ENCODE measurements at places on chromosomes 1 and 21.
A peak's percentile ranks its signal among the peaks of the same experiment; 100 is the strongest.

GRCh38 chr1:197399755-197400521, 131.9 kb downstream of the CRB1 start:
- no peak for DNase-seq

- no peak for DNase-seq
Observed at GRCh38 chr21:42846221-42846620, 33.1 kb downstream of the WDR4 start.

DNA sequence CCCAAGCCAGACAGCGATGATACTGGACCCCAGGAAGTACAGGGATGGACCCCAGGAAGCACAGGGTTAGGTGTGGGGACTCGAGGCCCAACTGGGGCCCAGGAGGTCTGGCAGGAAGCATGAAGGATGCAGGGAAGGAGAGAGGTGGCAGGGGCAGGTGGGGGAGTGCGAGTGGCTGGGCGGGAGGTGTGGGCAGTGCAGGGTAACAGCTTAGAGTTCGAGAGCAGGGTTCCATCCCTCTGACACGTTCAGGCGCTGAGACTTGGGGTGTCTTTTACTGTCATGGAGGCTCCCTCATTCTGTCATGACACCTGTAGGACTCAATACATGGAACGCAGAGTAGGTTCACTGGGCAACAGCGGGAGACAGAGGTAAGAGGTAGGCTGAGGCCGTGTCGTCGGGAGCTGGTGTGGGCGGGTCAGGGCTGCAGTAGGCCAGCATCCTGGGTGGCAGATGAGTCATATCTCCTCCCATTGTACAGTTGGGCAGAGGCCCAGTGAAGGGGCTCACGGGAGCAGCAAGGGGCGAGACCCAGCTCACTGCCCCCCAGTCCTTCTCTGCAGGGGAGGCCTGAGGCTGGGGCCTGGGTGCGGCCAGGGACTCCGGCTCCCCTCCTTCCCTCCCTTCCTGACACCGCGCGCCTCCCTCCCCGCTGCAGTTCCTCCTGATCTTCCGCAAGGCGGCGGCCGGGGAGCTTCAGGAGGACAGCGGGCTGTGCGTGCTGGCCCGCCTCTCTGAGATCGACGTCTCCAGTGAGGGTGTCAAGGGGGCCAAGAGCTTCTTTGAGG, 11.6 kb upstream of the CTRC start:
- DNase-seq: no peak

DNA sequence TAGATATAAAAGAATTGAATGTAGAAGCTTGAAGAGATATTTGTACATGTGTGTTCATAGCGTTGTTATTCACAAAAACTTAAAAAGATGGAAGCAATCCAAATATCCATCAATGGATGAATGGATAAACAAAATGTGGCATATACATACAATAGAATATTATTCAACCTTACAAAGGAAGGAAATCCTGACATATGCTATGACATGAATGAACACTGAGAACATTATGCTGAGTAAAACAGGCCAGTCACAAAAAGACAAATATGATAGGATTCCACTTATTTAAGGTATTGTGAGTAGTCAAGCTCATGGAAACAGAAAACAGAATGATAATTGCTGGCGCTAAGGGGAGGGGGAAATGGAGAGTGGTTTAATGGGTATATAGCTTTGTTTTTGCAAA, 47.0 kb upstream of the DYRK1A start:
- DNase-seq: no peak

DNA sequence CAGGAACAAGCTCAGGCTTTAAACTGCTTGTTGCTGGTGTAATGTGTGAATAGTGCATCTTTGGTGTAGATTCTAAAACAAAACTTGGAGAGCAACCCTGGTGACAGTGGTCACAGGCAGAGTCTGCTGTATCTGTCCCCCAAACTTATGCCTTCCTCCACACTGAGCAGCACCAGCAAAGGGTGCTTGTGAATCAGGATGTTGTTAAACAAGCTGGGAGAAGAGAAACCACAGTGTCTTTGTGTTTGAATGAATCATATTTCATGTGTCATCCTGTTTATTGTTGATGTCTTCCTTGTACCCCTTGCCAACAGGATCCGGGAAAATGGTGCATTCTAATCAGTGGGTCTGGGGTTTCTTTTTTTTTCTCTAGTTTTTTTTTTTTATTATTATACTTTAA, 91.9 kb upstream of the COG2 start:
- DNase-seq: no peak

- DNase-seq: no peak
Observed at GRCh38 chr1:155645034-155645598, 35.1 kb downstream of the MSTO1 start.

- no peak for DNase-seq
Observed at GRCh38 chr1:189708674-189709073, 769.0 kb downstream of the BRINP3 start.

DNA sequence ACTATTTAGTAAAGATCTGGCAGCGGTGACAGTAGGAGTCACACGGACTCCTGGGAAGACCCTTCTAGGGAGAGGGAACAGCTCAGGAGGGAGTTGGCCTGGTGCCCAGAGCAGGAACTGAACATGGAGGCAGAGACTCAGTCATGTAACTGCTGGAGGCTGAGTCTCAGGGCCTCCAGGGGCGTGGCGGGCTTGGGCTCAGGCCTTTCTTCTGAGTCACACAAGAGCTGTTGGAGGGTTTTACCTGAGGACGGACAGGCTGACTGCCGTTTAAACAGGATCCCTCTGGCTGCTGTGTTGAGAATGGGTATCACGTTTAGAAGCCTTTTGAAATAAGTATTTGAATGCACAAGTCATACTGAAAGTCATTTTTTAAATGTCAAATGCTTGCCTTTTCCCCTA, 7.2 kb upstream of the ETS2 start:
- no peak for DNase-seq

- no peak for DNase-seq
Observed at GRCh38 chr1:56206391-56206790, 373.0 kb downstream of the PLPP3 start.

DNA sequence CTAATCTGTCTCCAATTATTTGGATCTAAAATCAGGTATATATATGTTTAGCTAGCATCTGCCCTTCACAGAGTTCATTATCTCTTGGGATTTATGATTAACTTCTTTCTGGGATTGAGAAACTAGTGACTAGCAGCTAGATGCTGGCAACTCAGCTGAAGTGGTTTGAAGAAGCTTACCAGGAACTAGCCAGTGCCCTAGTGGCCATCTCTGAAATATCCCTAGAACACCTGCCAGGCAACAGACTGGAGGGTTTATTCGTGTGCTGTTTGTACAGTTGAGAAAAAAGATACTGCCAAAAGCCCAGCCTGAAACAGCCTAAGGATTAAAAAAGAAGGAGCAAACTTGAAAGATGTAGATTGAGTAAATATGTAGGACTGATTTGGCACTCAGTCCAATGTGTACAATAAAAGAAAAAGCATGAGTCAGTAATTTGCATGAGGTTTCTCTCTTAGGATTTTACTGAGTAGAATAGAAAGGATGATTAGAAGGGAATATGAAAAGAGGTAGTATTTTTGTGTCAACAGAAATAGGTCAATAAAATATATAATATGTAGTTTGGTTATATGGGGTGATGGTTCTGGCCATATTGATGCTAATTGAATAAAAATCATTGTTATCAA, 1144.6 kb upstream of the ADGRL2 start:
- no peak for DNase-seq

DNA sequence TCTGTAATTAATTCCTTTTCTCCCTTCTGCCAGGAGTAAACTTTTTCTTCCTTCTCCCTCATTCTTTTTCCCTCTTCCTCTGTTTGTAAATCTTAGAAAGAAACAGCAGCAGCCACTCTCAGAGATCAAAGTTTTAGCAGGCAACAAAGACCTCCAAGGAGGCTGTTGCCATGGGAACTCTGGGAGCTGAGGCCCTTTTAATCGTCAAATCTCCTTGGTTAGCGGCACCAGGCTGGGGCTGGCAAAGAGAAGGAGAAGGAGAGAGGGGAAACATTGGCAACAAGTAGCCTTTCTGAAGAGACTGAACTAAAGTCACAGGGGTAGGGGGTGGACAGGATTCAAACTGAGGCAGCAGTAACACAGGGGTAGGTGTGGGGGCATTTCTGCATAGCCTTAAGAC, 25.2 kb downstream of the ILDR2 start:
- peak; percentile 33 for DNase-seq

DNA sequence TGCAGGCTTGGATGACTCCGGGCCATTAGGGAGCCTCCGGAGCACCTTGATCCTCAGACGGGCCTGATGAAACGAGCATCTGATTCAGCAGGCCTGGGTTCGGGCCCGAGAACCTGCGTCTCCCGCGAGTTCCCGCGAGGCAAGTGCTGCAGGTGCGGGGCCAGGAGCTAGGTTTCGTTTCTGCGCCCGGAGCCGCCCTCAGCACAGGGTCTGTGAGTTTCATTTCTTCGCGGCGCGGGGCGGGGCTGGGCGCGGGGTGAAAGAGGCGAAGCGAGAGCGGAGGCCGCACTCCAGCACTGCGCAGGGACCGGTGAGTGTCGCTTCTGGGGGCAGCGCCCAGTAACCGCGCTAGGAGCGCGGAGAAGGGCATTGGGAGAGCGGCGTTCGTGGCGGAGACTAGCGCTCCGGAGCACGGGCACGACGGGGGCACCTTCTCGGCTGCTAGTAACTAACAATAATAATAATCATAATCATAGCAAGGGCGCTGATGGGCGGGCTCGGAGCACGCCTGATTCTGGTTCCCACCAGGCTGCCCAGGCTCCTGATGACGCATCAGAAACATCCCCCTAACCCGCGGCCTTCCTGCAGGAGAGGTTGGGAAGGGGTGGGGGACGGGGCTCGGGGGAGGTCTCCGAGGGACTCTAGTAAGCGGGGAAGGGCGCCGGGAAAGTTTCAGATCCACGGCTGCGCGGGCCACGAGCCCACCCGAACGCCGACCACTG, at the start of gene MX1:
Gene MX1, plus strand, starts transcription at position 286 of the 722 bp plus-strand sequence. CDS start 5,832 bp downstream, outside the sequence.
- DNase-seq: peak; percentile 22

GRCh38 chr1:167136191-167136614, 42.3 kb downstream of the STYXL2 start:
- DNase-seq: no peak

DNA sequence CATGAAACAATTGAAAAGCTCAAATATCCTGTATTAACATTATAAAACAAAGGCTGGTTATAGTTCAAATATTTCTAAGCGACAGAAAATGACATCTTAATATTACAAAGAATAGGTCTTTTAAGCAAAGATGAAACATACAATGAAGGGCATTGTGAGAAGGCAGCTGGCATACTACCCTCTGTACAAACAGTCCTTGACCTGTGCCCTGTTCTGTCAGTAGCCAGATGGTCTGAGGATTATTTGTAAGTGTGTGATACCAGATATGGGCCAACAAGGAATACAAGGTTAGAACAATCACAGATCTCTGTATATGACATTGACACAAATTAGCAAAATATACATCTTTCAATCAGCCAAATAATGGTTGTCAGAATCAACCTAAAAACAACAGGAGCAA, 1350.4 kb downstream of the AMY1C start:
- no peak for DNase-seq

GRCh38 chr1:228414511-228415211, 2.0 kb downstream of the TRIM17 start:
- DNase-seq: no peak

- DNase-seq: peak; percentile 96
Observed at GRCh38 chr1:42958488-42959319, at the start of gene SLC2A1. Gene SLC2A1, minus strand, starts transcription at chr1:42958868. Its CDS starts 217 bp downstream, at chr1:42958651.

DNA sequence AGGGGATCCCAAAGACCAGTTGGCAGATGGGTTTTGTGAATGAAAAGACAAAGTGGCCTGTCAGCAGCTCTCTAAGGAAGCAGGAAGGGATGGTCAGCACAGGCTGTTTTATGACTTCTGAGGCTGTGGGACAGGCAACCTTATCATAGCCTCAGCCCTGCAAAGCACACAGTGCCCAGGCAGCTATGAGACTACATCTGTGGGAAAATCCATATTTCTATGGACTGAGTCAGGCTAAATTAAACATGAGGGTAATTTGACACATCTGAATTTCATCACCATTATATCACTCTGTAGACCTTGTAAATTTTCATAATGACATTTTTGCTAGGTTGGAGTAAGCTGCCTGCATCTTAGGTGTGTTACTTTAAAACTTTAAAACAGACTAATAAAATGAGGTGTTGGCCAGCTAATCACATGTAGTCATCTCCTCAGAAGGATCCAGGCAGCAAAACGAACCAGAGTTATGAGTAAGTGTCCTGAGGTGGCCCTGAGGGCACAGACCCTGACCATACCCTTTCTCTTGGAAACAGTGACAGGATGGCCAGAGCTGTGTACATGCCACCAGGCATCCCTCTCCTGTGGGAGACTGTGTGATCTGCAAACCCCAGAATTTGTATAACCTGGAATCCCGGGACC, 14.6 kb downstream of the NGF start:
- DNase-seq: no peak

- no peak for DNase-seq
Observed at GRCh38 chr21:45990741-45991605, 9.4 kb downstream of the COL6A1 start.

DNA sequence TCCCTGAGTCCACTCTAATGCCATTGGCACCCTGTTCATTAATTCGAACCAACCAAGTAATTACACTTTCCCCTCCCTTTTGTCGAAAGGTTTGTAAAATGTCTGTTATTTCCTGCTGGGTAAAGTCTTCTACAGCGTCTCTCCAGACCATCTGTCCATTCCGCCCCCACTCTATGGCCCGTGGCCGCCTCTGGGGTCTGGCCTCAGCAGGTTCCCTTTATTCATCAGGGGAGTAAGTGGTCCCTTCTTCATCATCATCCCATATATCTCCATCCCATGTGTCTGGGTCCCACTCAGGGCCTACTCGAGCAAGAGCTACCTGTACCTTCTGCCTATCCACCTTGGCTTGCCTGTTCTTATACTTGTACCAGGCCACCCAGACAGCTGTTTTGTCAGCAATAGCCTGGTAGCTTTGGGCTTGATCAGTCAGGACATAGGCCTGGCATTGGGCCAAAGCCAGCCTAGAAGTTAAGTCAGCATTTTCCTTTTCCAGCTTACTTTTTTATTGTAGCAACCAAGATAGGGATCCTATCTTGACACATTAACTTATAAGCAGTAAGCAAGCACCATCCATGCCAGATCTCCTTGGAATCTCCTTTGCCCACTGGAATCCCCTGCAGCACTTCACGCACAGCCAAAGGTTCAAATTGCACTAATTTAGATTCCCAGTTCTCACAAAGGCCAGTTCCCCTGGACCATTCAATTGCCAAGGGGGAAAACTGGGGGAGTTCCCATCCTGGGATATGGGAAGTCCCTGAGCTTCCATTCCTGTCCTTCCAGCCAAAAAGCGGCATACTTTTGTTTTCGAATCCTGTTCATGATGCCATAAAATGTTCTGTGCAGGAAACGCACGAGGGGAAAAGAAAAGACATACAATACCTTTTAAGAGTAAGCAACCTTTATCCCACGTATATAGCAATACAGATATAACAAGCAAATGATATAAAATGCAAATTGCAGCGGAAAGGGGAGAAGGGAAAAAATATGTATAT, 6.6 kb upstream of the STUM start:
- DNase-seq: no peak

DNA sequence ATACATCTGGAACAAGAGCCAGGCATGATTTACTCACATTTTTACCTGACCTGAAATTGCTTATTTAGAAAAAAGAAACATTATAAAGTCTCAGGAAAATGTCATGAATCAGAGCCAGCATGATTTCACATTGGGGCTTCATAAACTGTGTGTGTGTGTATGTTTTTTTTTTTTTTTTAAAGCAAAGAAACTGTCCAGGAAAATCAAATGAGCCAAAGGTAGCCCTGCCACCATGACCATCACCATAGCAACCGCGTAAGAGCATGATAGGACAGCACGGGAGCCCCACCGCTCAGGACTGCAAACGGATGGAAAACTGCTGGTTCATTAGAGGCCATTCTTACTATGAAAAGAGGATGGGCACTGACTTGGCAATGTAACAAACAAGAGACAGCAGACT, 139.2 kb downstream of the NTMT2 start:
- DNase-seq: no peak

GRCh38 chr1:55588309-55588708, 373.1 kb upstream of the USP24 start:
- DNase-seq: no peak

GRCh38 chr1:10160907-10161490, 49.4 kb upstream of the KIF1B start:
- no peak for DNase-seq

All from hippocampal formation (tissue), 2 donors.